CD4-positive, alpha-beta T cell treated with Interleukin-1 beta for 1 hour (primary cell): ENCODE measurements at places on chromosomes 11 and 22.

DNA sequence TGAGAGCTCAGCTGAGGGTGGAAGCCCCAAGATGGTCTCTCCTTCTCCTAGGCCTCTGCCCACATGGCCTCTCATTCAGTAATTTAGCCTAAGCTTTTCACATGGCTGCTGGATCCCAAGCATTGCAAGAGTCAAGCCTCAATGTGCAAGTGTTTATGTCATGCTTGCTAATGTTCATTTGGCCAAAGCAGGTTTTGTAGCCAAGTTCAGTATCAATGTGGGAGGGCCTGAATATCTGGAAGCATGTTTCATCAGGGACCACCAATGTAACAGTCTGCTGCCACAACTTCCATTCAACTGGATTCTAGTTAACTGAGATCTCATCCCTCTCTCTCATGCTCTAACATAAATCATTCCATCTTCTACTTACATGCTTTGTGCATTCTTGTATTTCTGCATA is 8.5 kb upstream of the SYTL2 start:
- no peak for DNase-seq

GRCh38 chr11:35893796-35894475 is 49.9 kb upstream of the LDLRAD3 start:
- DNase-seq = no peak

GRCh38 chr11:19389787-19390303 is 149.1 kb upstream of the E2F8 start:
- DNase-seq = no peak

DNA sequence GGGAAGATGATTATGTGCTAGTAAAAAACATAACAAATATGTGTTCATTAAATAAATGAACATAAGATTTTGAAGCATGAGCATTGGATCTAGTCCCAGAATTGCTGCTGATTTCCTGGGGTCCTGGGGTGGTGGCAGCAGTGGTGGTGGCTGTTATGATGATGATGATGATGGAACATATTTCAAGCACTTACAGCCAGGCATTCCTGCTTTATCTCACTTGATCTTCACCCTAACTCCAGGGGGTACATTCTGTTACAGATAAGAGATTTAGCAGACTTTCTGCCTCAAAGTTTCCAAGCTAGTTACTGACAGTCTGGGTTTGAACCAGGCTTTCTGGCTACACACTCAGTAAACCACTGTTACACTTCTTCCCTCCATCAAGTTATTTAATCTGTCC is 5.2 kb downstream of the TRAPPC4 start:
- DNase-seq = no peak

DNA sequence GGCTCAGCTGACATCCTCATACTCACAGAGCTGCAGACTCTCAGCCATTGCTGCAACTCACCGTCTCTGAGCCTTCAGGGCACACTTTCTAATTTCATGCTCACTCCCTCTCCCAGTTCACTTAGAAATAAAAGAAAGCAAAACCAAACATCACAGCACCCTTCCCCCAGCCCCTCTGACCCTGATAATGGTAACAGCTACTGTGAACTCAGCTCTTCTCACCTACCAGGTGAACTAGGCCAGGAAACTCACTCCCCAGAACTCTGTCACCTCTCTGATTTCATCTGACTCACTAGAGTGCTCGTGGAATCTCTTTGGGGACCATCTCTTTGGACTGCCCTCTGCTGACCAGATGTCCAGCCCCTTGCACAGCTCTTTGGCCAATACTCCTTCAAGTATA is 14.5 kb upstream of the PARVA start:
- DNase-seq = no peak

DNA sequence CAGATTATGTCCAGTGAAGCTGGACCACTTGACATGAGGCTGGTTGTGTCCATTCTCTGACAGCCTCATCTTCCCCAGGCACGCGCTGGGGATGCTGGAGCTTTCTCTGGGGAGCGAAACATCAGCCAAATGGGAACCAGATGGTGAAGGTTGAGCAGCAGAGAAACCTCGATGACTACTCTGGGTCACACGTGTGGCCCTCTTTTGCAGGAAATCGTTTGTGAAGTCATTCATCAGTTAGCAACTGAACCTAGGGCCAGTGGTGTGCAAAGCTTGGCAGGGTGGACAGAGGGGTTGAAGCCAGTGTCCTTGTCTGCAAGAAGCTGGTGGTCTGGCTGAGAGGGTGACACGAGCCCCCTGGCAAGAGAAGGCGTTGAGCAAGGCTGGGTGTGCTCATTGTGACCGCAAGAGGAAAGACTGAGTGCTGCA is 109.8 kb downstream of the ZBTB16 start:
- no peak for DNase-seq

DNA sequence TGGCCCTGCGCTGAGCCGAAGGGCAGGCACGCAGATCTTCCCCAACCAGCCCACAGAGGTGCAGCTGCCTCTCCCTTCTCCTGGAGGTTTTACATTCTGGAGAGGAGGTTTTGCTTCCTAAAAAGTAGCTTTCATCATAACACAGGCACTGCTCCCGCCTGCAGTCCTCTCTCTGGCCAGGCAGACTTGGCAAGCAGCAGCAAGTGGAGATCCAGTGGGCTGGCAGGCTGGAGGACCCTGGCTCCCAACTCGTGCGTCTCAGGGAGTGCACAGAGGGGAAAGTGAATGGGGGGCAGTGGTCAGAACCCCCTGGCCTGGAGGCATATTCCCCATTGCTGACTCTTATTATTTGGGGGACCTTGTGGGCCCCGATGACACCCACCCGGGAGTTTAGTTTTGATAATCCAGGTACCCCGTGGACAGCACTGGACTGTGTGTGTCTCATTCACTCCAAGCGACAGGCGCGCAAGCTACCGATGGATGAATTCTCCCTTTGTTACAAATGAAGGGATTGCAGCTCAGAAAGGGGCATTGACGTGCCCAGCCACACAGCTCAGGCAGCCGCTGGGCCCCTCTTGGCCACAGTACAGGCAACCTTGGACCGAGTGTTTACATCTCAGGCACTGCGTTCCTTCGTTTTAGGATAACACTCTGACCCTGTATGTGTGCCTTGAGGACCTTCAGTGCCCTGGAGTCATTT is 1223.9 kb downstream of the BRD1 start:
- DNase-seq = no peak

- no peak for DNase-seq
These were observed 5.2 kb downstream of the USP2 start for GRCh38 chr11:119376197-119376847.

DNA sequence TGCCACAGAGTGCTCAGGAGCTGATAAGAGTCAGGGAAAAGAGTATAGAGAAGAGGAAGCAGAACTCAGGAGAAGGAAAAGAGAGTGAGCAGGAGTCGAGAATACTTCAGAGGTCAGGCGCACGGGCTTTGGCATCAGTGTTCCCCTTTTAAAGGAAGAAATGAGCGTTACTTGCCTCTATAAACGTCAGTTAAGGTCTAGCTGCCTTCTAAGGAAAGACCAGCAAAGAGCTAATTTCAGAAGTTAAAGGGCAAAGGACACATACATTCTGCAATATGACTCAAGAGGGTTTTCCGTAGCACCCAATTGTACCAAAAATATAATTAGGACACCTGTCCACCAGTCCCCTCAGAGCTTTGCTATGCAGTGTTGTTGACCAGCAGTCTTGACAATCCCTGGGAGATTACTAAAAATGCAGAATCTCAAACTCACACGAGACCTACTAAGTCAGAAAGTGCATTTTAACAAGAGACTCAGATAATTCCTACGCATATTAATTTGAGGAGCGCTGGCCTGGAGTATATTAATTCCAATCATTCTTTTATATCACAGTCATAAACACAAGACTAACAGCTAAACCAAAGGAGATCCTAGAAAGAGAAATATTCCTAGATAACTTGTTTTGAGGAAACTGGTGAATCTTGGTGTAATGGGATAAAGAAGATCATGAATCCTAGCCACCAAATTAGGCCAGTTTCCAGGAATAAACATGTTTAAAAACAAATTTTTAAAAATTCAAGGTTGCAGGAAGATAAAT is 249.0 kb downstream of the CADM1 start:
- no peak for DNase-seq

GRCh38 chr11:122139595-122139866 is 23.5 kb upstream of the BLID start:
- no peak for DNase-seq

DNA sequence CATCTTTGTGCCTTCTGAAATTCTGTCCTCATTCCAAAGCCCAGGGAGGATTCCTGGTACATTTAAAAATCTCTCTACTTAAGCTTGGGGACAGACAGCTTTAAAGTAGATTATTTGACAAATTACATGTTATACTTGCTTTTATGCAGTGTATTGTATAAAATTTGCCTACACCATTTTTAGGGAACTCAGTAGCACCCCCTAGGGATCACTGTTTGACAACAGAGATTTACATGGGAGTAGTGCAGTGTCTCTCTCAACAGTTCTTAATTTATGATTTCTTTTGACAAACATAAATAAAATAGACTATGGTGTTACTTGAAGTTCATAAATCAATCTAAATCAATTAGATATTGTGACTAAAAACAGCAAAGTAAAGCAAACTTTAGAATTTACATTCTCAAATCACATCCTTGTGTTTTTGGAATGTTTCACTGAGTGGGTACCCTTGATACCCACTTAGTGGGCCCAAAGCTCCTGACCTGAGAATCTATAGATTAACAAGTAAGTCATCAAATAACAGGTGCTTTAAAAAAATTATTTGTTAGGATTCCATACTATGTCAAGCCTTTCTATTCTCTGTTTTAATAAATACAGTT is 428.8 kb downstream of the DYNC2H1 start:
- DNase-seq = no peak

- DNase-seq = peak; percentile 67
These were observed 113.5 kb downstream of the SLC1A2 start for GRCh38 chr11:35305670-35306382.

GRCh38 chr11:117412653-117413275 is 85.1 kb downstream of the CEP164 start:
- no peak for DNase-seq

DNA sequence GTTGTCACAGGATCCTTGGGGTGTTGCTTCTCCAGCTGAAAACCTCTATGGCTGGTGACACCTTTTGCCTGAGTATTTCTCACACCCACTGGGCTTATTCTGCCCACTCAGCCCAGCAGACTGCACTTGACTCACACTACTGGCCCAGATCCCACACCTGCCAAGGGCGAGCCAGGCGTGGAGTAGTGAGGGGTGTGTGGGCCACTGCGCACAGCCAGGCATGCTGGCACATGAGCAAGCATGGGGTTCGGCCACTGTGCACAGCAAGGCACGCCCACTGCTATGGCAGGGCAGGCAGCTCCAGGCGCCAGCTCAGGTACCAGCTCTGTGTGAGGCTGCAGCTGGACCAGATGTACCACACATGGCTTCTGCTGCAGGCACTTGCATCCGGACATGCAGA is 116.5 kb upstream of the MTNR1B start:
- no peak for DNase-seq

DNA sequence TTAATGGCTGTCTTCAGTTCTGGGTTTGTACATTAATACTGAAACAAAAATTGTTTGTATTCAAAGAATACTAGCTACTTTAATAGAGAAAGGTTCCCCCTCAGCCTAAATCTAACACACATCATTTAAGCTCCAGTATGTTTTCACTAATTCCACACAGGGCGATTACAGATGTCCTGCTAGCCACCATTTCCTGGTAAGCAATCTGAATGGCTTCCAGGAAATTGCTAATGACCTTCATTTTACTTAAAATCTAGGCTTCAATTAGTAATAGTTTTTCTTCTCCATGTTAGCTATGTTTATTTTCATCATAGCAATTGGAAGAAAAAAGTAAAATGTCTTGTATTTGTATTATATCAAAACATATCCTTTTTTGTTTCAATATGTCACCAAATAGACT is 132.8 kb downstream of the SOX6 start:
- DNase-seq = no peak

- DNase-seq = no peak
These were observed 666 bp downstream of the SLC25A18 start for GRCh38 chr22:17563936-17564391.

GRCh38 chr22:33389936-33390335 is 331.8 kb upstream of the SYN3 start:
- no peak for DNase-seq

DNA sequence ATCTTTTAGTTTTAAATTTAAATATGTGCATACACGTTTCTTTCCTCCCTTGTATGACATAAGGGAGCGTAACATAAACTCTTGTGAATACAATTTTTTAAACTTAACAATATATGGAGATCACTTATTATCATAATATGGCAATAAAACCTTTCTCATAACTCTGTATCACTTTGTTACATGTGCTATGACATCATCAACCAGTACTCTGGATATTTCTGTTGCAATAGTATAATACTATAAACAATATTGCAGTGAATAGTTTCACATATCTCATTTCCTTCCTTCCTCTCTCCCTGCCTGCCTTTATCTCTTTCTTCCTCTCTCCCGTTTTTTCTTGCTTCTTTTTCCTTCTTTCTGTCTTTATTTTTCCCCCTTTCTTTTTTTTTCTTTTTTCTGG is 1278.0 kb upstream of the CNTN5 start:
- DNase-seq = no peak

- no peak for DNase-seq
These were observed 35.5 kb upstream of the GAB4 start for GRCh38 chr22:17043521-17043920.

- no peak for DNase-seq
These were observed 34.9 kb downstream of the CADM1 start for GRCh38 chr11:115469361-115469760.

DNA sequence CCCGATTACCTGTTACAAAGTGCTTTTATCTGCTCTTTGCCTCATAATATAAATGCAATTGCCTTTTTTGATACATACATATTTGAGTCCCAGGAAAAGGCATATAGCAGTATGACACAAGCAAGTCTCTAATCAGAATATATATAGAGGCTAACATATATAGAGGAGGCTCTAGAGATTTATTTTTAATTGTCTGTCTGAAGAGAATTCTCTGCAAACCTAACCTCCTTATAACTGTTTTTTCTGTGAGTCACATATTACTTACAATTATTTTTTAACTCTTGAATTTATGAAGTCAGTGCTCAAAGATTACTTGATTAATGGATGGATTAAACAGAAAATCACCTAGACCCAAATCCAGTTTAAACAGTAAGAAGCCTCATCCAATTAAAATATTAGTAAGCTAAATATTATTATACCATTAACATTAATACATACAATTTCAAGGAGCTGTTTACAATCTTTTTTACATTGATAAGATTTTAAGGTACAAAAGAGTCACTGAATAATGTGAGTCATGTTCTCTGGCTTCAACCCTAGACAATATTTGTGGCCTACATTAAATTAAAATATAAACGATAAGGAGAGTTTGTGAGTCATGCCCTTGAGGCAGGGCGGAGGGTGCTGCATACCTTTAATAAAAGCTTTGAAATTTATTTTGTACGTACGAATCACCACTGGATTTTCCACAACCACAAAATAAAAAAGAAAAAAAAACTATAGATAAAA is 19.2 kb upstream of the MMP13 start:
- DNase-seq = no peak
